ENCODE measurements at places on chromosomes 7 and 10.
A peak's percentile ranks its signal among the peaks of the same experiment; 100 is the strongest.

GRCh38 chr10:4639960-4640359 is 186.0 kb upstream of the AKR1E2 start:
- no peak for DNase-seq

DNA sequence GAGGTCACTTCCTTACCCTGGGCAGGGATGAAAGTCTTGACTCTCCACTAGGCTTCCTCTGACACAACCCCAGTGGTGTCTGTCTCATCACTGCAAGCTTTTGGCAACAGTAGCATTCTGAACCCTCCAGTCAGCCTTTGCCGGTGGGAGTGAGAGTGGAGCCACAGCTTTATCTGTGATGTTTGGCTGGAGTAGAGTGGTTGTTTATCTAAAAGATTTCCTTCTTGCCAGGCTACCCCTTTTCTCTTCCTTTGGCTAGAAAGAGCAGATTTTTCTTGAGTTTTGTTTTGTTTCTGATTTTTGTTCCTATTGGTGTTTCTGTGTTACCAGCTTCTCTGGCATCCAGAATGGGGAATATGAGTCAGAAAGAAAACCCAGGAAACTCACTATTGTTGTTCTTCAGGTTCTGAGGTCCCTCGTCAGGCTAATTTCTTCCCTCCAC is 98.9 kb upstream of the KIF5B start:
- DNase-seq = no peak

DNA sequence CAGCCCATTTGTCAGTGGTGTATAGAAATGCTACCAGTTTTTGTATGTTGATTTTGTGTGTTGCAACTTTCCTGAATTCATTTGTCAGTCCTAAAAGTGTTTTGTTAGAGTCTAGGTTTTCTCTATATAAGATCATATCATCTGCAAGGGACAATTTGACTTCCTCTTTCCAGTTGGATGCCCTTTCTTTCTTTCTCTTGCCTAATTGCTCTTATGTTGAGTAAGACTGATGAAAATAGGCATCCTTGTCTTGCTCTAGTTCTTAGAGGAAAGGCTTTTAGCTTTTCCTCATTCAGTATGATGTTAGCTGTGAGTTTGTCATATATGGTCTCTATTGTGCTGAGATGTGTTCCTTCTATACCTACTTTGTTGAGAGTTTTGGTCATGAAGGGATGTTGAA is 161.7 kb upstream of the TPK1 start:
- DNase-seq = no peak

DNA sequence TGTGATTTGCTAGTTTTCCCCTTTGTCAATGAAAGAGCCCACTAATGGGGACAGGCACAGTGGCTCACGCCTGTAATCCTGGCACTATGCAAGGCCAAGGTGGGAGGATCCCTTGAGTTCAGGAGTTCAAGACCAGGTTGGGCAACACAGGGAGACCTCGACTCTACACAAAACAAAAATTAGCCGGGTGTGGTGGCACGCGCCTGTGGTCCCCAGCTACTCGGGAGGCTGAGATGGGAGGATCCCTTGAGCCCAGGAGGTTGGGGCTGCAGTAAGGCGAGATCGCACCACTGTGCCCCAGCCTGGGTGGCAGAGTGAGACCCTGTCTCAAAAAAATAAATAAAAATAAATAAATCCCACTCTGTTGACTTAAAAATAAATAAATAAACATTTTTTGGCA is 5.1 kb downstream of the WIPI2 start:
- DNase-seq = no peak

DNA sequence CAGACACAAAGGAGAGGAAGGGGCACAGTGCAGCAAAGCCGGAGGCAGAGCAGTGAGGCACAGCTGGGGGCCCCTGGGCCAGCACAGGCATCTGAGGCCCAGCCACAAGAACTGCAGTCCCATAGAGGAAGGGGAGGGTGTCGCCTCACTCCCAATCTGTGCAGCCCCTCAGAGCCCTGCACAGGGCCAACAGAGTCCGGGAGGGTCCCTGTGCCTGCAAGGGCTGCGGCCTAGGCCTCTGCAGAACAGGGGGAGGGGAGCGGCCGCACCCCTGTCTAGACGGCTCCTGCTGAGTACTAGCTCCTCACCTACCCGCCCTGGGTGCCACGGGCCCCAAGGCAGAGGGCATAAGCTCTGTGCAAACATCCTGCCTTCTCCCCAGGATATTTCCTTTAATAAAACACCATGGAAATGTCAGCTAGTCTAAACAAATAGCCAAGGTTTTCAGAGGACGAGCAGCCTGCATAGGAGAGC is 32.4 kb upstream of the RET start:
- no peak for DNase-seq

DNA sequence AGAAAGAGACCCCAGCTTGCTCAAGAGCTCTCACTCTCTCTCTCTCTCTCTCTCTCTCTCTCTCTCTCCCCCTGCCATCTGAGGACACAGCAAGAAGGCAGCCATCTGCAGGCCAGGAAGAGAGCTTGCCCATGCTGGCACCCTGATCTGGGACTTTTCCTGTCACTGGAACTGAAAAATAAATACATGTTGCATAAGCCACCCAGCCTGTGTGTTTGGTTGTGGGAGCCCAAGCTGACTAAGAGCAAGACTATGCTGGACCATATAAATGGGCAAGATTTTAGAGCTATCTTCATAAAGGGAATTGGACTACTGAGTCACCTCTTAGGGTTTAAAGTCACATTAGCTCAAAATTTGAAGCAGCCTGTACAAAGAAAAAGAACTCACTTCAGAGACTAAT is 98.6 kb downstream of the SLC16A9 start:
- no peak for DNase-seq

GRCh38 chr10:61357687-61358086 is 95.5 kb downstream of the TMEM26 start:
- DNase-seq = no peak

DNA sequence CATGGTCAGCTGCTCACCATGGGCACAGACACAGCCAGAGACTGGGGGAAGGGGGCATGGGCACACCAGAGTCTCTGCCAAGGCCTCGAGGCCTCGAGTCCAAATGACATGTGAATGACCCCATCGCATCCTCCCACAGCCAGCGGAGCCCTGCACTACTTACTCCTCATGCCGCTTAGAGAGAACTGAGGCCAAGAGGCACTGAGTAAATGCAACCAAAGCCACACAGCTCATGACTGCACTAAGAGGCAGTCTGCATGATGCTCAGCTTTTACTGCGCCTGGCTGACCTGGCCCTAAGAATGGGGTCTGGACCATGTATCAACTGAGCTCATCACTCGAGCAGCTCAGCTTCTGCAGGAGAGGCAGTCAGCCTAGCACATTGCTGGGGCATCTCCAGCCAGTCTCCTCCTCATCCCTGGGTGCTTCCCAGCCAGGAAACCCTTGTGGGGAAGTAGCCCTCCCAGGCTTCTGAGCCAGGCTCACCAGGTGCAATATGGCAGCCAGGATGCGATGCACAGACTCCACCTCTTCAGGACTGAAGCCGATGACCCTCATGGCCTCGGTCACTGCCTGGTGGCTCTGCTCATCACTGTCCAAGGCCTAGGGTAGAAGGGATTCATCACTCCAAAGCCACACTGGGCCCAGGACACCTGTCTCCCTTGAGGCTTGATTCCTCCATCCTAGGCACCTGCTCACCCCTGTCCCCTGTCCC is 7.5 kb downstream of the MYO1G start:
- no peak for DNase-seq

DNA sequence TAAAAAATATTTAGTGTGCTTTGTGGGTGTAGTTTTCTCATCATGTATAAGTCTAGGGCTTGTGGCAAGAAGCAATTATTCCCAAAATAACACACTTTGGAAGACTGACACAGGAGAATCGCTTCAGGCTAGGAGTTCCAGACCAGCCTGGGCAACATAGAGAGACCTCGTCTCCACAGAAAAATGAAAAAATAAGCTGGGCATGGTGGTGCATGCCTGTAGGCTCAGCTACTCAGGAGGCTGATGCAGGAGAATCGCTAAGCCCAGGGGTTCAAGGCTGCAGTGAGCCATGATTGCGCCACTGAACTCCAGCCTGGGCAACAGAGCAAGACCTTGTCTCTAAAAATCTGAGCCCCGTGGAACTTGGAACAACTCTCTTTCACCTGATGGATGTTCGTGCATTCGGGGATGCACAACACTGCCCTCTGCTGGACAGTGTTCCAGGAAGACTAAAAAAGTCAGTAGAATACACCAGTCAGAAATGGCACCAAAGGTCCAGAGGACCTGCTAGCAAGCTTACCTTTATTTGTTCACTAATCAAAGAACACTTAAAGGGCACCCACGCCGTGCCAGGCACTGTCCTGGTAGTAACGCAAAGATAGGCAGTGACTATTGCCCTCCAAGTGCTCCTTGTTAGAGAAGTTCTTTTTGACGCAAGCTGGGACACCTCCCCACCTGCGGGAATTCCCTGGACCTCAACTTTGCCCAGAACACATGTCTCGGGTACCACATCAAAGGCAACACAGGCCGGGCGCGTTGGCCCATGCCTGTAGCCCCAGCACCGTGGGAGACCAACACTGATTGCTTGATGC is 81.9 kb upstream of the CALN1 start:
- DNase-seq = no peak

GRCh38 chr10:123018531-123018930 is 9.7 kb downstream of the ACADSB start:
- no peak for DNase-seq

DNA sequence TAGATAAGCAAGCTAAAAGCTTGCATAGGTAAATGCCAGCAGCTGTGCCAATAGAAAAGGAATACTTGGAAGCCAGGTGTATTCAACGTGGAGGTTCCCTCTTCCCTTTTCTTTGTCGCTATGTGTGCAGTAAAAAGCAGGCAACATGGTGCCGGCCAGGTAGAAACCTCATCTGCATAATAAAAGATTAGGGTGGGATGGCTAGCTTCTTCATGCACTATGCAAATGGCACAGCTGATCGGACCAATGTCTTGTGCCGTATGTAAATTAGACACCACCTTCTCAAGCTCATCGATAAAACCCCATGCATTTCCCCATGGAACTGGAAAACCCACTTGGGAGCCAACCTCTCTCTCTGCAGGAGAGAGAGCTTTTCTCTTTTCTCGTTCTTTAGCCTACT is 150.9 kb upstream of the FOXK1 start:
- no peak for DNase-seq

- no peak for DNase-seq
Observed at GRCh38 chr7:26618449-26618848, 245.9 kb downstream of the SKAP2 start.

- DNase-seq = no peak
Observed at GRCh38 chr10:2548071-2548470, 519.3 kb upstream of the PFKP start.

GRCh38 chr10:113430634-113431397 is 122.0 kb upstream of the HABP2 start:
- no peak for DNase-seq

GRCh38 chr10:32958085-32959005 is at the start of gene ITGB1:
TSS of gene ITGB1 (minus strand) at chr10:32958230. CDS start at chr10:32935558, 22,672 bp downstream.
- peak; percentile 68 for DNase-seq

- DNase-seq = no peak
Observed at GRCh38 chr7:66442385-66442784, 186.3 kb upstream of the KCTD7 start.

GRCh38 chr10:74770400-74770799 is 56.0 kb upstream of the KAT6B start:
- no peak for DNase-seq

- DNase-seq = no peak
Observed at GRCh38 chr7:4249241-4249640, 432.9 kb upstream of the FOXK1 start.

GRCh38 chr10:79019441-79020014 is 49.2 kb upstream of the ZMIZ1 start:
- no peak for DNase-seq

GRCh38 chr7:33832271-33832721 is 73.0 kb upstream of the BMPER start:
- no peak for DNase-seq

- no peak for DNase-seq
Observed at GRCh38 chr10:79065091-79065551, 3.6 kb upstream of the ZMIZ1 start.

DNA sequence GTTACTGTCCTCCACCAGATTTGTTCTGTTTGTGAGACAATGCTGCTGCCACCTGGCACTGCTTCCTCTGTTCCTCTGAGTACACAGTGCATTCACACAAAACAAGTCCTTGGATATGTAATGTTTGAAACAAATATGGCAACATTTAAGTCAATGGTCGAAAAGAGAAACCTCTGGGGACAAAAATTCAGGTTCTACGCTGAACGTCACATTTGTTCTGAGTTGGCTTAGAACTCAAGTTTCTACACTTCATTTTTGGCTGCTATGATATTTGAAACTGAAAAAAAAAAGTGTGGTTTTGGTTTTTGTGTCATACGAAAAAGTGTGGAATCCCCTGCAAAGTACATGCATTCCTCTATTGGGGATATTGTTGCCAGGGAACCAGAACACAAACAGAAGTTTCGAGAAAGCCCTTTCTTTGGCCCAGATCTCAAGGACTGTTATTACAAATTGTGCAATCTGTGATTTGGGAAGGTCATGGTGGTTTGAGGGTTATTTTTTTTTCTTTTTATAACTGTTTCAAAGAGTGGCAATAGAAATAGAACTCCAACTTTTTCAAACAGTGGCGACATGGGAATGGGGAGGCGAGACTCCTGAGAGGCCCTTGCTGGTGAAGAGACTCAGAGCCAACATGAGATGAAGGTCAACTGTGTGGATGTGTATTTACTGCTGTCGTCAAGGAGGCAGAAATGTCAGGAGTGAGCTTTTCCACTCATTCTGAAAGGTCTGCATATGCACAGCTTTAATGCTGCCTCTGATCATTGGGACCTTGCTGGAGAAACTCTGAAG is 127.5 kb downstream of the CUBN start:
- DNase-seq = no peak

DNA sequence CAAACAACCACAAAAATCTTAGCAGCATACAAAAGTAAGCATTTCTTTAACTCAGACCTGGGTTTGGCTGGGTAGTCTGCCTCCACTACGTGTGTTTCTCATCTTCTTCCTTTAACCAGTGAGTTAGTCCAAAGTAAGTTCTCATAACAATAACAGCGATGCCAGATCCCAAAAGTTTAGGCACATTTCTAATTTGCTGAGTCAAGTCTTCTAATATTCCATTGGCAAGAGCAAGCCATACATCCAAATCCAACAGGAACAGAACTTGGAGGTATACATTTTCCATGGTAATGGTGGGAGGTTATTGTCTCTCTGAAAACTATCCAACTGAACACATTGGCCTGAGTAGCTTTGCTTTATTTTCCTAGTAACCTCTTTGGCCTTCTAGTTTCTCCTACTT is 115.7 kb upstream of the CNTNAP2 start:
- no peak for DNase-seq

DNA sequence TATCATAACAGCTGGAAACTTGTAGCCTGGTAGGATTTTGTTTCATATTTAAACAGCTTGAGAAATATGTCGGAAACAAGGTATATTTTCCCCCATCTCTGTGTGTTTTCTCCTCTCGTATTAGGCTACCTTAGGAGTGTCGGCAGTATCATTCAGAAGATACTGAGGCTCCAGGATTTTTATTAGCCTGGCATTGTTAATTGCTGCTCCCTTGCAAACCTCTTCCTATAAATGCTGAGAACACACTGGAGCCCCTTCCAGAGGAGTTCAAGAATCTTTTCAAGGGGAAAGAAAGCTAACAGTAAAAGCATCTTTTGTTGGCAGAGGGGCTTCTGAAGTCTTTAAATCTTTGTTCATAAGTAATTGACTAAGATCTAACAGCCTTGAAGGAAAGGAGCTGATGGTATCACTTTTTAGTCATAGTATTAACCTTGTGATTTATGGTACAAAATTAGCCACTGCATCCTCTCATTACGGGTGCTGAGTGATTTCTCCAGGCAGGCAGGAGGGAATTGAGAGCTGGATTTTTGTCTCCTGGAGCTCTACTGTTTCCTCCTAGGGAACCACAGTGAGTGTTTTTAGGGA is 998.7 kb downstream of the LRMDA start:
- DNase-seq = no peak

- DNase-seq = no peak
Observed at GRCh38 chr7:148265896-148266295, 324.7 kb upstream of the C7orf33 start.

- no peak for DNase-seq
Observed at GRCh38 chr10:7592627-7593026, 74.1 kb downstream of the ITIH5 start.
